A549 treated with Mapracorat at 1 μM for 4 hours (cell line): ENCODE measurements at places on chromosomes 16 and 17. TPM values are rescaled to one million over a fixed set of nuclear protein-coding genes. Genes with fewer than 3 reads are reported as not detected.

DLX4 gene
- total RNA-seq: 2.1 to 3.3 TPM (median 2.9 TPM) in 5 replicates

MYH13 gene
- total RNA-seq: not detected in 5 replicates

FOXJ1 gene
- total RNA-seq: 0.41 to 0.80 TPM (median 0.70 TPM) in 5 replicates

KCNJ2 gene
- 0.05 to 0.16 TPM (median 0.07 TPM) in 4 of 5 replicates, not detected in the other for total RNA-seq
